Mesenchymal stem cell (in vitro differentiated cells and primary cell): ENCODE measurements at places on chromosomes 4 and X.

GRCh38 chr4:61580721-61581377 lies 380.7 kb downstream of the ADGRL3 start:
- DNase-seq: no peak

DNA sequence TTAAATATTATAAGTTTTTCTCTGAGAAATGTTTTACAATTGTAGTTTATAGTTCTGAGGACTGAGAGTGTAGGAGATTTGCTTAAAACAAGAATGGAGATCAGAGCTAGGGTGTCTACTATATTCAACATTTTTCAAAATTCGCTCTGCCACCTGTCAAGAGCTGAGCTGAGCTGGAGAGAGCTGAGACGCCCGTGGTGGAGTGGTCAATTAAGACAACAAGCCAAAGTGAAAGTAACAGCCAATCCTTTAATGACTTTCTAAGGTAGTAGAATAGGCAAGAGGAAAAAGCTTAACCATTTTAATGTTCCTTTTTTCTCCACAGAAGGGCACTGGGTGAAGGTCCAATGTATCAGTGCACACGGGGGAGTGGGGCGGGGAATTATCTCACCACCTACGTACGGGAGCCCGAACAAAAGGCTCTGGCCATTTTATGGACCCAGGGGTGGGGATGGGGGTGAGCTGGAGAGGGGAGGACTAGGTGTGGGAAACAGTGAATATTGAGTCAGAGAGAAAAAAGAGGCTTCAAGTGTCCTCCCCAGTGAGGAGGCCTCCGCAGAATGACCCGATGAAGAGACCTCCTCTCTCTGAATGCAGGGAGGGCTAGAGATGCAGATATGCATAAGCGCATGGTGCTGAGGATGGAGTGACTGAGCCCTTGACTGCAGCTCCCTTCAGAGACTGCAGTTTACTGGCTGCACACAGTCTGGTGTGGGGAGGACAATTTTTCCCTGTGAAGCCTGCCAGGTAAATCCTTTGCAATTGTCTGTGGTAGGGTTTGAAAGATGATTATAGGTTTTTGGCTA lies 60.8 kb downstream of the SPCS3 start:
- no peak for DNase-seq

DNA sequence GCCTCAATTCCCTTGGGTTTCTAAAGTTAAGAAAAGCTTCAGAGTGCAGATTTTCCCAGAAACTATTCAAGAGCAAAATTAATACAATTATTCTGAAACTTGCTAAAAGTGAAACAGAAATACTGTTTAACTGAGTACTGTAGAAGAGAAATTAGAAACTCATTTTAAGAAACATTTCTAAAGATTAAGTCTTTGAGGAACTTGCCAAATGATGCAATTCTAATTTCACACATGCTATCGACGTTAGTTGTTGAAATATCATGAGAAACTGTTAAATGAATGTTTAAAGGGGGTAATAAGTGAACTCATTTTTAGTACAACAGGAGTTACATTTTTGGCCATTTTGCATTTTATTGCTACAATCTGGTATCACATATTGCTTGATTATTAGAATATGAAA lies 125.3 kb upstream of the MAOA start:
- DNase-seq: no peak

- no peak for DNase-seq
Observed at GRCh38 chr4:175309041-175309440, 390.9 kb downstream of the ADAM29 start.

- peak; percentile 67 for DNase-seq
Observed at GRCh38 chrX:19602866-19603622, 87.7 kb upstream of the MAP3K15 start.

- DNase-seq: no peak
Observed at GRCh38 chrX:68844581-68844980, 15.8 kb downstream of the EFNB1 start.

DNA sequence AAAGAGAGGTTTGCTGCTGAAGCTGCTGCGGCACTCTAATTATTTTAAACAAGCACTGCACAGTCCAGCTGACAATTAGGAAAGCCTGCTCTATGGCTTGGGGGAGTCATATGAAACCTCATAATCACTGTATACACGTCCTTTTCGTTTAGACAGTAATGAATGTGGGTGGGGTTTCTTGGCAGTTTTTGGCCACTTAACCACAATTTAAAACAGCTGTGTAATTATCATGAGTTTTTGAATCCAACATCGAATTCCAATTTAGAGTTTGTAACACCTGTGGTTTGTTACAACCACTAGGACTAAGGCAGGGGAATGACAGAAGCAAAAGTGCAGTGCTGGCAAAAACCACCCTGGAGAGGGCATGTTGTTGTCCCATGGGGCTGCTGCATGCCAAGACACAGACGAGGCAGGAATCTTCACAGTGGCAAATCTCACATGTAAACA lies 99.5 kb downstream of the CXXC4 start:
- DNase-seq: peak; percentile 9

DNA sequence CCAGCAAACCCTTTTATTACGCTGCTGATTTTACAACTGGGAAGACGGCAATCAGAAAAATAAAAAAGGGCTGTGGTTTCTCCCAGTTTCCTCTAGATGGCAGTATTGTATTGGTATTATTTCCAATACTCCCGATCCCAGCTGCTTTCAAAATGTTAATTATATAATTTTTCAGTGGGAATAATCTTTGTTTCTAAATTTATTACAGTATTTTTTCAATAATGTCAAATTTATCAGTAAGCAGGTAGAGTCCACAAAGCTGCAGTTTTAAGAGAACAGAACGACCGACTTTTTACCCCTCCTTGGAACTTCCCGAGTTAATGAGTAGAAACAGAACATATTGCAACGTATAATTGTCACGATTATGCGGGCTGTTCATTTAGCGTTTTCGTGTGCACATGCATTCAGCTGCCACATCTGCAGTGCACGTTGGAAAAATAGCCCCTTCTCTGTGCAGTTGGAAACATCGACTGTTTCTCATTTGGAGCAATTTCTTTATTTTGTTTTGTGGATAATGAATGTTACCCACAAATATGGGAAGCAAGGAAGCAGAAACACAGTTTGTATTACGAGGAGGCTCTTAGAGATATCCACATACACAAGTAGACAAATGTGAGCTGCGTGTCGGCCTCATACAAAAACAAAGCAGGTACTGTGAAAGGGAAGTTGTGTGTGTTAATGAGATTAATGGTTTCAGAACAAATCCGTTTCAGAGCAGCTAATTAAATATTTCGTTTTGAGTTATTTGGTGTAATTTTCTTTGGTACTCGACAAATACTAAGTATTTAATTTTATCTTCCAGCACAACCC lies 188.0 kb downstream of the STIM2 start:
- DNase-seq: peak; percentile 18

GRCh38 chrX:129777218-129778030 lies 2.3 kb upstream of the SASH3 start:
- no peak for DNase-seq

- peak; percentile 45 for DNase-seq
Observed at GRCh38 chr4:185396724-185397385, at the start of gene ANKRD37. Gene ANKRD37, plus strand, starts transcription at chr4:185396841. Its CDS starts 83 bp downstream, at chr4:185396924.

DNA sequence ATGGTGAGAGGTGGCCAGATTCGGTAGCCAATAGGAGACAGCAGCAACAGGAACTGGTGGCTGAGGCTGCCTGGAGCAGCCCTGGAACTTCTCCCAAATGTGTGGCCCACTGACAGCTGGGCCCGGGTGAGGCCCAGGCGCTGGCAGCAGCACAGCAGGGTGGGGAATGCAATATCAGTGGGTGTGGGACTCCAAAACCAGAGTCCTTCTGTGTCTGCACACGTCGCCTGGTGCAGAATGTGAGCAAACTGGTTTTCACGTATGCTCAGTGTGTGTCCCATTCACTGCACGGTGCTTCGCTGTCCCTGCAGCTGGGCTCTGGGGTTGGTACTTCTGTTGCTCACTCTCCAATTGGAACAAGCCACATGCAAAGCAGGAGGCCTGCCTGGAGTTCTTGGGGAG lies 14.4 kb upstream of the CENPU start:
- DNase-seq: no peak

DNA sequence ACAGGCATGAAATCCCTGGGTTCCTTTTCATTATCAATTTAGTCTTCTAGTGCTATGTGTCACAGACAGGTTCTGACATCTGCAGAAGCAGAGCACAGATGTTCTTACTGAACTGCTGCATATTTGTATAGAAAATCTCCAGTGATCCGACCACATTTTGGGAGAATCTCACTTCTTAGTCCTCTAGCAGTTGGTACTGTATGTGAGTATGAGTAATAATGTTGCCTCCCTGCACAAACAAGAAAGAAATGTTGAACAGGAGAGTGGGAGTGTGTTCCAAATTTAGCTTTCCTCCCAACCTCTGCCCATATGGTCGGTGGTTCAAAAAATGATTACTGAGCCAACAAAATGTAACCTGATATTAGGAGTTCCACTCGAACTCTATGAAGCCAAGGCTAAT lies 165.3 kb upstream of the GPC4 start:
- no peak for DNase-seq

DNA sequence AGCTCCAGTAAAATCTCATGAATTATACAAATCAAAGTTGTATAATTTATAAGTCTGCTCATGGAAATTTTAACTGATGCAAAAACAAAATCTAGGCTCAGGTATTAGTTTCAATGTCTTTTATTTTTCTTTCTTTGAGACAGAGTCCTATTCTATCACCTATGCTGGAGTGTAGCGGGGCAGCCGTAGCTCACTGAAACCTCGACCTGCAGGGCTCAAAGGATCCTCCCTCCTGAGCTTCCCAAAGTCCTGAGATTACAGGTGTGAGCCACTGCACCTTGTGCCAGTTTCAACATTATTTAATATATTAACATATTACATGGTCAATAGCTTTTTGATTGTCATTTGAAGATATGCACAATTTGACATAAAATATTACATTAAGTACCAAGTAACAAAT lies 678.7 kb downstream of the ARAP2 start:
- DNase-seq: no peak

GRCh38 chrX:53281321-53281822 lies at the start of gene IQSEC2:
Gene IQSEC2, minus strand, starts transcription at chrX:53281584.
- DNase-seq: peak; percentile 82

- no peak for DNase-seq
Observed at GRCh38 chr4:90189946-90190345, 62.8 kb downstream of the CCSER1 start.

- DNase-seq: no peak
Observed at GRCh38 chr4:26075583-26075982, 161.6 kb downstream of the SMIM20 start.

DNA sequence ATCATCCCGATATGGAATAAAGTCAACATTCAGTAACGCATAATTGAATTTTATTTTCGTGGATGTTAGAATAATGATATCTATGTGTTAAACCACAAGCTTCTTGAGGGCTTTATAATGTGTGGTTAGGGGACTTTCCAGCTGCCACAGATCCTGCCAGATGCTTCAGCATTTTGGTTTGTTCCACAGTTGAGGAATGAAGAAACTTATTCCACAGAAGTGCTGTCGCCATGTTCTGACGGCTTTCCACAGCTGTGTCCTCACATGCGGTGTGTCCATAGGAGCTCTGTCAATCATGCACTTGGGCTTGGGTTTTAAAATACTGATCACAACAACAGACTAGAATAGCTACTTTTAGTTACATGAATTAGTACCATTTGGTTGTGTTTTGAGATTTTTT lies 411.9 kb downstream of the TRIML1 start:
- DNase-seq: peak; percentile 1

DNA sequence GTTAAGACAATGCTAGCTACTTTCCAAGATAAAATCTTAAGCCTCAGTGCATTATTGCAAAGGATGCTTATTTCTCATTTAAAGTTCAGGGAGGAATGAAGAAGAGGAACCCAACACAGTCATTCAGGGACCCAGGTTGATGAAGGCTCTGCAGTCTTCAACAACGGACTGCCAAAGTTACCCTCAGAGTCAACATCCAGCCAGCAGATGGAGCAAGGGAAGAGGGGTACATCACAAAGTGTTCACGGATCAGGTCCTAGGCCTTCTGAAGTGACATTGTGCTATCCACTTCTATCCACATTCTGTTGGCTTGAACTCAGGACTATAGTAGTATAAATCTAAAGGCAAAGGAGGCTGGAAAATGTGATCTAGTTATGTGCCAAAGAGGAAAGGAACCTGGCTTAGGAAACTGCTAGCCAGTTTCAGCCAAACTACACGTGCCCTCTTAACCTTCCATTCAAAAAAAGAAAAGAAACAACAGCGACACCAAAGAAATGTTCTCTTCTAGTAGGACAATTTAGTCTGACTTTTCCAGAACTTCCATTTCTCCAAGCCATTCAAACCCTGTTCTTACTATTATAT lies 28.8 kb downstream of the NKX6-1 start:
- DNase-seq: no peak

DNA sequence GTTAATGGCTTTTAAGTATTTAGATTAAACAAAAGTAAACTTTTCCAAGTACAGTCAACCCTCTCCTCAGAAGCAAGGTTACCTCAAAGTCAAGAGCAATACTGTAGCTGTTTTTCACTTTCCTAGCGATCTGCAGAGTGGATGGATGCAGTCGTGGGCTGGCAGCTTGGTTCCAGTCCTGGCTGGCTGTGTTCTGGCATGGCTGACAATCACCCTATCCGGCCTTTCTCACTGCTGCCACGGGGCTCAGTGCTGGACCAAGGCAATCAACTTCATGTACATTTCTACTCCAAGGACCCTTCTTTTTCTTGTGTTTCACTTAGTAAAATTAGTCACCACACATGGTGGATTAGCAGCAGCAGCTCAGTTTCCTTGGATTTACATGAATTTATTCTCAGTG lies 208.3 kb downstream of the GABRB1 start:
- no peak for DNase-seq

DNA sequence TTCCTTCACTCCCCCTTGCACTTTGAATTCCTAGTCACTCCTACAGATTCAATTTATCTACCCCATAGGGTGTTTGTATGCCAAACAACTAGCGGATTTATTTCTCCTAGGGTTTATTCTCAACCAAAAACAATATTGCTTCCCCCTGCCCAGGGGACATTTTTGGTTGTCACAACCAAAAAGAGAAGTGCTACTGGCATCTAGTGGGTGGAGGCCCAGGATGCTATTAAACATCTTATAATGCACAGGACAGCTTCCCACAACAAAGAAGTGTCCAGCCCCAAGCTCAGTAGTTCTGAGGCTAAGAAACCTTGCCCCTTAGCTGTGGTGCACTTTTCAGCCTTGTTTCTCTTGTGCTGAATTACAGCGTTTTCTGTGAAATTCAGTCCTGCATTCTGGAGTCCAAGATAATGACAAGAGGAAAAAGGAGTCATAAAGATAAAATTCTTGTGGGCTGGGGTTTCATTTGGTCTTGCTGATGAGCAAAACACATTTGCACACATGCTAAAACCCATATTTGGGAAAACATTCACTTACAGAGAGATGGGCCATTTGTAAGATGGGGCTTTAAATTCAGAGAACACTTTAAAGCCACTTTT lies 11.2 kb upstream of the SYTL4 start:
- DNase-seq: peak; percentile 17

- no peak for DNase-seq
Observed at GRCh38 chrX:154354013-154354412, 20.4 kb downstream of the FLNA start.

- peak; percentile 79 for DNase-seq
Observed at GRCh38 chrX:105882581-105883275, 60.4 kb downstream of the NRK start.

- DNase-seq: peak; percentile 70
Observed at GRCh38 chr4:57103051-57103450, 7.1 kb downstream of the IGFBP7 start.
